ENCODE measurements at places on chromosomes 11 and 22. TPM values are rescaled to one million over a fixed set of nuclear protein-coding genes. Genes with fewer than 3 reads are reported as not detected.

- DNase-seq: no peak
Observed at GRCh38 chr11:131611322-131611721, 240.9 kb downstream of the NTM start.

GRCh38 chr11:93757924-93758865 lies 16.7 kb downstream of the C11orf54 start:
- no peak for DNase-seq

GRCh38 chr11:60122414-60123036 lies 34.1 kb downstream of the MS4A2 start:
- no peak for DNase-seq

- peak; percentile 65 for DNase-seq
Observed at GRCh38 chr22:30305519-30305905, 16.2 kb upstream of the CASTOR1 start.

DNA sequence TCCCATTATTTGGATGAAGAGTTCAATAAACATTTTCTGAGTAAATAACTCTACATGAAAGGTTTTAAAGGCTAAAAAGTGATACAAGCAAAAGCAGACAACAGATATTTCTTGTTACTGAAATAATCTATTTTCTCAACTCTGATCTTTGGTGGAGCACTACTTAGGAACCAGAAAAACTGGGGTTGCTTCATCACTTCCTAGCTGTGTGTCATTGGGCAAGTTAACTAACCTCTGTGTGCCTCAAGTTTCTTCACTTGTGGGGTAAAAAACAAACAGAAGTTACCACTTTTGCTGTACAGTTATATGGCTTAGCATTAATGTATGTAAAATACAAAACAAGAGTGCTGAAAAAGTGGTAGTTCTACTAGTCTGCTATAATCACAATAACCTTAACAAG lies 5.6 kb downstream of the MAPK1 start:
- no peak for DNase-seq

GRCh38 chr11:111913997-111914396 lies 1.5 kb downstream of the HSPB2 start:
- DNase-seq: no peak

- DNase-seq: no peak
Observed at GRCh38 chr11:68816917-68817419, 24.7 kb downstream of the CPT1A start.

GRCh38 chr11:9225748-9226298 lies 39.3 kb downstream of the DENND5A start:
- DNase-seq: no peak

- DNase-seq: peak; percentile 71
Observed at GRCh38 chr22:28955817-28956216, 72.4 kb downstream of the ZNRF3 start.

DNA sequence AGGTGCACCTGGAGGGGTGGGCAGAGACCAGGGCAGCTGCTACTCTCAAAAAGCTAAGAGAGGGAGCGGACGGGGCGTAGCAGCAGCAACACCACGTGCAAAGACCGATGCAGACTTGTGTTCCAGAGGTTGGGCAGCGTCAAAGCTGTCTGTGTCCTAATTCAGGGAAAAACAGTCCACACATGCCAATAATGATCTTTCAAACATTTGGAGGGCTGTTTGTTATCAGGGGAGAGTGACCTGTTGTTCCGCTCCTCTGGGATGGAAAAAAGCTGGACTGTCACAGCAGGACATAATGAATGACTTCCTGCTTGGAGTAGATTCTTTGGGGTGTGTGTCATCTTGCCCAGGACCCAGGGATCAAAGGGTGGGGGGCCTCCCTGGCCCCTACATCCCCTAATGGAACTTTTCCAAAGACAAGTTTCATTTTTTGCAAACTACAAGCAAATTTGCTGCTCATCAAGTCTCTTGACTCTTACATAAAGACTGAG lies 6.2 kb upstream of the FBLN1 start:
- DNase-seq: no peak

DNA sequence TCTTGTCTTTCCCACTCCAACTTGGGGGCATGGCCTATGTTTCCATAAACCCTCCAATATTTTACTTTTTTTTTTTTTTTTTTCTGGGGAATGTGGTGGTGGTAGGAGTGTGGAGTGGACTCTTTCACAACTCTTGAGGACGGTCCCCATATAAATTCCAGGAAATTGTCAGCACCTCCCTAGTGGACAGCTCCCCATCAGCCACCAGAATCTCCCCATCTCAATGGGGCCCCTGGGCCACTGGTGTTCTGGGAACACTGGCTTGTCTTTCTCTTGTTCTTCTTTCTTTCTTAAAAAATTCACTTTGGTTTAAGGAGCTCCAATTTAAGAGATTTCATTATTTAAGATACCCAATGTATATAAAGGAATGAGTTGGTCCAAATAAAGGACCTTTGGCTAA lies 74.1 kb downstream of the ADM start:
- DNase-seq: no peak

DNA sequence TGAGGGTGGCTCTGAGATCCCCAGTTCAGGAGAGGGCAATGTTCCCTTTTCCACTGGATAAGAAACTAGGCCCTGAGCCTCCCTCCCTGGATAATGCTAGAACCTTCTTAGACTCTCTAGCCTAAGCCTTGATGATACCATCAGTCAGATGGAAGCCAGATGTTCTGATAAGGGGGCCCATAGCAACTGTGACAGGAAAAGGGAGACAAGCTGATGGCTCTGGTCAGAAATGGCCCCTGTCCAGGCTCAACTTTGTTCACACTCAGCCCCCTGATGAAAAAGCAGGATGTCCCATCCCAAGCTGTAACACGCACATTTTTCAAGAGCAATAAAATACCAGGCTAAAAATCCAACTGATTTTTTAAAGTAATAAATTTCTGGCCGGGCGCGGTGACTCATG lies 7.2 kb upstream of the OAF start:
- no peak for DNase-seq

DNA sequence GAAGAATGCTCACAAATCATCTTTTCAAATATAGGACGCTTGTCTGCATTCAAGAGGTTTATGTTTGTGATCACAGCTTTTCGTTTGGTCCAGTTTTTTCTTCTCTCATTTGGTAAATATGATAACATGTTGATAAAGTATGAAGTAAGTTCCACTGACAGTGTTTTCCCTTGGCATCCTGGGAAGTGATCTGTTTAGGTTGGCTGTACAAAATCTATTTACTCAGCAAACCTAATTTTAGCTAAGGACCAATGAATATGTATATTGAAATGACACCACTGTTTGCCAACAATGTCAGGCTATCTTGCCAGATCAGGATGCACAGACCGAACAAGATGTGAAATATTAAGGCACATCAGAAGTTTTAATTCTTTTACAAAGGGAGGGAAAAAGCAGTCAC lies 1230.8 kb downstream of the LRRC4C start:
- no peak for DNase-seq

DNA sequence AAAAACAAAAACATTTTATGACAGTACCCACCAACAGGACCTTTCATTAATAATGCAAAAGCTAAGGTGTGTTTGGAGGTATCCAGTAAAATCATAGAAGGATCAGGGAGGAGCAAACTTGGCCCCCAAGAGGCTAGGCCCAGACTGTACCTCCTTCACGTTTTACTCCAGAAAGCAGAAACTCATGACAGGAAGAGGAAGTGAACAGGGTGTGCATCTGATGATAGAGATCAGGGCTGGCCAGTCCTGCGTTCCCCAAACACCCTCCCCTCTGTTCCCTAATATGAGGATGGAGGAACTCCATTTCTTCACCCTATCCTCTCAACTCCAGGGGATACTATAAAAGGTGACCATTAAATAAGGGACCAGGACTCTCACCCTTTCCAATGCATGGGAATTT lies 10.2 kb upstream of the MS4A12 start:
- DNase-seq: no peak

GRCh38 chr11:34899633-34900016 lies 16.6 kb downstream of the APIP start:
- DNase-seq: no peak

- DNase-seq: peak; percentile 76
Observed at GRCh38 chr11:62593434-62594044, 2.2 kb upstream of the TUT1 start.

- no peak for DNase-seq
Observed at GRCh38 chr11:45527898-45528297, 137.5 kb downstream of the CHST1 start.

DNA sequence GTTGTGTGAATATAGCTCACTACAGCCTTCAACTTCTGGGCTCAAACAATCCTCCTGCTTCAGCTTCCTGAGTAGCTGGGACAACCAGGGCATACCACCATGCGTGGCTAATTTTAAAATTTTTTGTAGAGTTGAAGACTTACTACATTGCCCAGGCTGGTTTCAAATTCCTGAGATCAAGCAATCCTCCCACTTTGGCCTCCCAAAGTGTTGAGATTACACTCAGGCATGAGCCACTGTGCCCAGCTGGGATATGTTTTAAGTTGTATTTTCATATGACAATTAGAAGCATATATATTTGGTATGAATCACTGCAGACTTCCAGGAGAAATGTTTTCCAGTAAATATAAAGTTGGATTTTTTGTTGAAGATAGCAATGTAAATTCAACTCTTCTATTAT lies 15.4 kb downstream of the DDX10 start:
- DNase-seq: no peak

- DNase-seq: no peak
Observed at GRCh38 chr11:102487214-102487613, 34.6 kb upstream of the TMEM123 start.

- no peak for DNase-seq
Observed at GRCh38 chr11:19378814-19379213, 138.1 kb upstream of the E2F8 start.

DNA sequence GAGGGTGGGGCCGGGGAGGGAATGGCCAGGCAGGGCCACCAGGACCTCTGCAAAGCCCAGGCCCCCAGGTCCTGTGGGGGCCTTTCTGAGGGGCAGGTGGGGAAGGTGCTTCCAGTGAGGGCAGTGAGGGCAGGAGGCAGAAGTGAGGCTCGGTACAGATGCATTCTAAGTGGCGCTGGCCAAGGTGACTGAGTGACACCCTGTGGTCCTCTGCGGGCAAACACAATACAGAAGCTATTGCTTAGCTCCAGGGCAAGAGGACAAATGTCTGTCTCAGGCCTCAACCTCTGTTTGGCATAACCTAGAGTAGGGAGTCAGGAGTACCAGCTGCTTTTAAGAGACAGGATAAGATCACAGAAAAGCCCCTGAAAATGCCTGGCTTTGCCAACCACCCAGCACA lies 31.3 kb downstream of the B3GAT1 start:
- no peak for DNase-seq

DNA sequence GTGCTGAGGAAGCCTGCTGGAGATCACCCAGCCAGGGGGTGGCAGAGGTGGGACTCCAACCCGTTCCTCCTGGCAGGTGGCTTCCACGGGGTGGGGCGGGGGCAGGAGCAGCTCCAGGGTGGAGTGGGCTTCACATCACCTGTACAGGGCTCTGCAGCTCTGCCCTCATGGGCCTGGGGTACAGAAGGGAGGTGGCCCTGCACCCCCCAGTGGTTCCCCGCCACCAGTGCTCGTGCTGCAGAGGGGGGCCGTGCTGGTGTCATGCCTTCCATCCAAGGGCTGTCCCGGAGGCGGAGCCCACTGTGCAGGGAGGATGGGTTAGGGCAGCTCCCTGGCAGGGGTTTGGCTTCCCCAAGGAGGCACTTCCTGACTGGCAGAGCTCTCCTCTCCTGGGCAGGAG lies 76.4 kb upstream of the SHISAL1 start:
- no peak for DNase-seq

DNA sequence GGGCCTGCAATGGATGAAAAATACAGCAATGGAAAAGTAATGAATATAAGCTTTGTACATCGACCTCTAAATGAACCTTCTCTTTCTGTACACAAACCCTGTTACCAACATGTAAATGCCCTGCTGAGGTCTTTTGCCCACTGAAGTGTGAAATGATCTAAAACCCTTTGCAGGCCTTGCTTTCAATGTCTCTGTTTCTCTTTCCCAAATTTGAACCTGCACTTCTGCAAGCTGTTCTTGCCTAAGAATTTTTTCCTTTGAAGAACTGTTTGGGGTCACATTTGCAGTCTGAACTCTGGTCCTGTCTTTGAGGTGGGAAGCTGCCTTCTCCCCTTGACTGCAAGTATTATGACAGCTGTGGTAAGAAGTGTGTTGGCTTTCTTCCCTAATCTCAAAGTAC lies 1237.1 kb downstream of the FAM181B start:
- DNase-seq: no peak

VPREB1 gene
- not detected for total RNA-seq

MYO7A gene
- 0.30 TPM for total RNA-seq

TRPC6 gene
- total RNA-seq: not detected

SOX6 gene
- 0.34 TPM for total RNA-seq

MYOD1 gene
- total RNA-seq: not detected

PKNOX2 gene
- total RNA-seq: not detected

LRRC10B gene
- 0.07 TPM for total RNA-seq

AMPD3 gene
- 24.8 TPM for total RNA-seq

OR51E2 gene
- not detected for total RNA-seq

TMEM132A gene
- total RNA-seq: 1.2 TPM

KIAA1671 gene
- total RNA-seq: 10.5 TPM

KCNE3 gene
- total RNA-seq: not detected

FBXO3 gene
- total RNA-seq: 13.9 TPM

MRGPRX4 gene
- not detected for total RNA-seq

OR8G5 gene
- not detected for total RNA-seq
